LNCaP clone FGC (cell line): ENCODE measurements at places on chromosomes 4 and X.
A peak's percentile ranks its signal among the peaks of the same experiment; 100 is the strongest.

DNA sequence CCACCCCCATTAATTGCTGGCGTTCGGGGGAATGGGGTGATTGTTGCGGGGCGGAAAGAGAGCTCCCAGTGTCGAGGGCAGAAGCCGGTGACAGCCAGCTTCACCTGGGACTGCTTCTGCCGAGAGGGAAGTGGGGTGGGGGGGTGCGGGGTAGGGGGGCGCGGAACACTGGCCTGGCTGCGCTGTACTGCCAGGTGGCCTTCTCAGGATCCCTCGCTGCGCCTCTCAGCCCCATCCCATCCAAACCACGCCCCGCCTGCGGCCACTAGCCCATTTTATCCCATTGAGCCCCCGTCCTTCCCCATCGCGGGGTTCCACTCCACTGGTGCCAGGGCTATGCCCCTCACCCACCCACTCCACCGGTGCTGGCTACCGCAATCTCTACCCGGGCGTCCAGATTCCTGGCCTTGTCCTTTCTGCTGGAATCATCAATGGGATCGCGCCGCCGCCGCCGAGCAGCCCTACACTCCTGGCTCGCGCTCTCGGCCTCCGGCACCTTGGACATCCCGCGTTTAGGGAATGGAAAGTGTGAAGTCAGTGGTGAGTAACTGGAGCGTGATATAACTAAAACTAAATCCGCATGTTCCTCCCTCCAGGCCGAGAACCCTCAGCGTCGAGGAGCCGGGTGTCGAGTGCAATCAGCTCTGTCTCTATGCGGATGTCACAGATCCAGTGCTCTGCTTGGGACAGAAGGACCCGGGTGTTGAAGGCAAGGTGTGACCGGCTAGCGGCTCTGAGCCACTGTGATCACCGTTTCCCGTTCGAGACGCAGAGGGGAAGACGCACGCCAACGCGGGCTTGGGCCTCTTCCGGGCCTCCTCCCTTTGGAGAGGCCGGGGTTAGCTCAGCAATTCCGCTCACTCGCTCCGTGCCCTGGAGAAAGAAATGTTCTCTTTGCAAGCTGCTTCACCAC, 20.5 kb downstream of the NKX3-2 start:
- DNase-seq, result no peak

- DNase-seq, result no peak
Measured at GRCh38 chr4:48167538-48168263, 33.7 kb upstream of the TXK start.

- no peak for DNase-seq
Measured at GRCh38 chrX:39421006-39421405, 619.7 kb downstream of the MID1IP1 start.

DNA sequence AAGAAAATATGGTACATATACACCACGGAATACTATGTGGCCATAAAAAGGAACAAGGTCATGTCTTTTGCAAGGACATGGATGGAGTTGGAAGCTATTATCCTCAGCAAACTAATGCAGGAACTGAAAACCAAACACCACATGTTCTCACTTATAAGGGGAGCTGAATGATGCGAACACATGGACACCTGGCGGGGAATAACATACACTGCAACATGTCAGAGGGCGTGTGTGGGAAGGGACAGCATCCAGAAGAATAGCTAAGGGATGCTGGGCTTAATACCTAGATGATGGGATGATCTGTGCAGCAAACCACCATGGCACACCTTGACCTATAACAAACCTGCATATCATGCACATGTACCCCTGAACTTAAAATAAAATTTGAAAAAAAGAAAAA, 19.5 kb upstream of the CNKSR2 start:
- DNase-seq, result no peak

DNA sequence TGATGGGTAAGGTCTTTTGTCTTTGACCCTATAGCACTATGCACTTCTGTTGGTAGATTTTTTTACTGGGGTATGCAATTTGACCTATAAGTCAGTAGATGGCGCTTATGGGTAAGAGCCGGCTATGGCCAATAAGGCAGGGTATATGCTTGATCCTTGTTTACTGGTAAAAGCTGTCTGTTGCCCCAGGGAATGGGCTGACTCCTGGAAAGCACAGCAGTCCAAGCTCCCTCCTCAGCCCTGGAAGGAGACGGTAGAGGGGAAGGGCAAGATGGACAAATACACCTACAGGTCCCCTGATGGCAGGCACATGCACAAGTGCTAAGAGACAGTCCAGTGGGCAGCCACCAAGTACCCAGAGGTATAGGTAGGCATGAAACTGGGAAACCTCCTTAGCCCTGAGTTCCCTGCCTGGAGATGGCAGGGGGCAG, 63.7 kb downstream of the ADAMTS3 start:
- peak; percentile 31 for DNase-seq

- DNase-seq, result no peak
Measured at GRCh38 chrX:18676470-18676869, 4.6 kb upstream of the RS1 start.

- DNase-seq, result no peak
Measured at GRCh38 chr4:142452161-142452855, 393.8 kb downstream of the INPP4B start.

GRCh38 chr4:78776079-78776728, at the start of gene BMP2K:
TSS of gene BMP2K (plus strand) at chr4:78776350. CDS start at chr4:78776544, 194 bp downstream.
- DNase-seq, result no peak

DNA sequence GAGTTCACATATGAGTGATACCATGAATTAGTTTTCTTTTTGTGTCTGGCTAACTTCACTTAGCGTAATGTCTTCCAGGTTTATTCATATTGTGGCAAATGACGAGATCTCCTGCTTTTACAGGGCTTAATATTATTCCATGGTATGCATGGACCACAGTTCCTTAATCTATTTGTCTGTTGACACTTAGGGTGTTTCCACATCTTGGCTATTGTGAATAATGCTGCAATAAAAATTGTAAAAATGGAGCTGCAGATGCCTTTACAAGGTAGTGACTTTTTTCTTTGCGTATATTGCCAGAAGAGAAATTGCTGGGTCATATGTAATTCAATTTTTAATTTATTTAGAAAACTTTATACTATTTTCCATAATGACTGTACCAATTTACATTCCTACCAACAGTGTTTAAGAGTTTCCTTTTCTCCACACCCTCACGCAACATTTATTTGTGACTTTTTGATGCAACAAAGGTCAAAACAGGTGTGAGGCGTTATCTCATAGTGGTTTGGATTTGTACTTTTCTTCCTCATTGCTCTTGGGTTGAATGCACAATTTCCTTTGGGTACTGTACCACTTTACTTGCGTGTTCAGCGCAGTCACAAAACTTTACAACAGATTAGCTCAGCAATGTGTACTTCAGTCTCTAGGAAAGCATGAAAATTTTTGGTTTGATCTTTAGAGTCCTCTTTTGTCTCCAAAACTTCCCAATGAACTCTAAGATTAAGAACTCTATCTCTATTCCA, 240.8 kb downstream of the PPARGC1A start:
- no peak for DNase-seq

- DNase-seq, result no peak
Measured at GRCh38 chr4:11546391-11547175, 117.9 kb upstream of the HS3ST1 start.

DNA sequence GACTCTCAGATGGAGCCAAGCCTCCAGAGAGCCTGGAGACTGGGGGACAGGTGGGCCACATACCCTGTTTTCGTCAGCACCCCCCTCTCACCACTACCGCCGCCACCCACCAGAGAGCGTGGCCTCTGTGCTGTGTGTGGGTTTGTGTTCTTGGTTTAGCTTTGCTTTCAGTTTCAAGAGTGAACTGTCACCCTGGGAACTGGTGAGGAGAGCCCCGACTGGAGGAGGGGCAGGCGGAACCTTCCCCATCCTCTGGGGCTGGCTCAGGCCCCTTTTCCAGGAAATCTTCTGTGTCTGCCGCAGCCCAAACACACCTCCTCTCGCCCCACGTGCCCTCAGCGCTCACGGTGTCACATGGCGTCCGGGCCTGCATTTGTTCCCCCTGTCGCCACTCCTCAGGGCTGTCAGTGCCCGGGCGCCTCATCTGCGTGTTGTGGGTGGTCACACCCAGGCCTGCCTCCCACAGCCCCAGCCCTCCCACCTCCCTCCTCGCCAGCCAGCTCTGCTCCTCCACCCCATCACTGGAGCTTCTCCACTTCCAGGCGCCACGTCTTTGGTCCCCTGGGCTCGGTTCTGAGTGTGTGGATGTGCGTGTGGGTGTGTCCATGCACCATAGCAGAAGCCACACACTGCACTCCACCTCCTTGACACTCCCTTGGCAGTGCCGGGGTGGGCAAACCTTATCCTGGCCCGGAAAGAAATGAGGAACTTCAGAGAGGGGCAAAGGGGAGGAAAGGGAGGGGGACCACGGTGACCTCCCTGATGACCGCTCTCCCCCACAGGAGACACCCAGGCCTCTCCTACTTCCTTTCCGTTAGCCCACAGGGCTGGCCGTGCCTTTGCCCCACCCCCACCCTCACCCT, 27.8 kb downstream of the ELF4 start:
- no peak for DNase-seq

- no peak for DNase-seq
Measured at GRCh38 chr4:3517731-3518510, 14.3 kb downstream of the LRPAP1 start.

GRCh38 chrX:149527705-149528104, 13.1 kb upstream of the EOLA1 start:
- no peak for DNase-seq

DNA sequence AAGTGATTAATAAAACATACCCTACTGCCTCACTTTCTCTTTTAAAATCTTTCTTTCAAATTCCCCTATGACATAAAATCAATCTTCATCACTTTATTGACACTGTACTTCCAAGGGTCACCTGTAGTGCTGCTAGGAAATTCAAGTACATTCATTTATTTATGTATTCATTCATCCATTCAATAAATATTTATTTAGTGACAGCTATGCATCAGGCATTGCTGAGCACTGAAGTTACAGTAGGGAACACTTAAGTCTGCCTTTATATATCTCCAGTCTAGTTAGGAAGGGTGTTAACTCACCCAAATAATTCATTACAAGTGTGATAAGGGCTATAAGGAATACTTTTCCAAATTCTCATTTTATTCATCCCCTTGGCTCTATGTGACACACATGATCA, 2.3 kb downstream of the SYTL5 start:
- peak; percentile 8 for DNase-seq

GRCh38 chr4:141130947-141131605, 2.2 kb downstream of the RNF150 start:
- DNase-seq, result no peak

GRCh38 chrX:47194194-47194787, 662 bp downstream of the UBA1 start:
- DNase-seq, result no peak

DNA sequence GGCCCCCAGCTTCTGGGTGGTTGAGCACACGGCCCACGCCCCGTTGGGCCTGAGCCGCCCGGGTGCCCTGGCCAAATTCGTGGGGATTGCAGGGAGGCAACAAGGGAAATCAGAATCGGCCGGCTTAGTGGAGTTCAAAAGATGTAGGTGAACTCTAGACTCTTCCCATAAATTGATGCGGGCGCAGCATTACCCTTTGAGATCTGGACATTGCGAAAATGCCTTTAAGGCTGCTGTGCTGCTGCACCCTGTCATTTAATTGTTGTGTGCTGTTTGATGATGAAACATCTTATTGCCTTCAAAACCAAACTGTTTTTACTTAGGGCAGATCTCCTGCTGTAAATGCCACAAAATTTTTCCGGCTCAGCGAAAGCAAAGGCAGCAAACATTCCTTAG, 409 bp upstream of the MPP1 start:
- DNase-seq, result no peak

GRCh38 chrX:16567681-16568080, 82.3 kb upstream of the S100G start:
- no peak for DNase-seq

GRCh38 chr4:94534401-94535312, 82.9 kb downstream of the PDLIM5 start:
- no peak for DNase-seq

DNA sequence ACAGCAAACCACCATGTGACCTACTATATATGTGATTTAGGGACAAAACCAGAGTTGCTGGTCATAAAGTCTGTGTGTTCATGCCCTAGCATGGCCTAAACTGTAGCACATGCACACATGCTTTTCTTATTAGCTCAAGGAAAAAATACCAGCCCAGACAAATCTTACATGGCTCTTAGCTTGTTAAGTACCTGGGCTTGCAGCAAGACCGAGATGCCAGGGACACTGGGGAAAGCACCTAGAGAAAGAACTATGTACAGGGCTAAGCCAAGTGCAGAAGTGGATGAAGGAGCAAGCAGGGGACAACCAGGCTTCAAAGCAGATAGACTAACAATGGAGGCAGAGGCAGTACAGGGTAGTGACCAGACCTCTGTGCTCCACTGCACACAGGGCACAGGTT, 3.4 kb upstream of the GABRE start:
- no peak for DNase-seq

GRCh38 chrX:12971282-12972003, 3.5 kb upstream of the TMSB4X start:
- DNase-seq, result no peak

GRCh38 chr4:179307297-179308136, 1865.3 kb upstream of the AGA start:
- no peak for DNase-seq

GRCh38 chrX:109952050-109952449, 50.9 kb upstream of the TMEM164 start:
- DNase-seq, result no peak

DNA sequence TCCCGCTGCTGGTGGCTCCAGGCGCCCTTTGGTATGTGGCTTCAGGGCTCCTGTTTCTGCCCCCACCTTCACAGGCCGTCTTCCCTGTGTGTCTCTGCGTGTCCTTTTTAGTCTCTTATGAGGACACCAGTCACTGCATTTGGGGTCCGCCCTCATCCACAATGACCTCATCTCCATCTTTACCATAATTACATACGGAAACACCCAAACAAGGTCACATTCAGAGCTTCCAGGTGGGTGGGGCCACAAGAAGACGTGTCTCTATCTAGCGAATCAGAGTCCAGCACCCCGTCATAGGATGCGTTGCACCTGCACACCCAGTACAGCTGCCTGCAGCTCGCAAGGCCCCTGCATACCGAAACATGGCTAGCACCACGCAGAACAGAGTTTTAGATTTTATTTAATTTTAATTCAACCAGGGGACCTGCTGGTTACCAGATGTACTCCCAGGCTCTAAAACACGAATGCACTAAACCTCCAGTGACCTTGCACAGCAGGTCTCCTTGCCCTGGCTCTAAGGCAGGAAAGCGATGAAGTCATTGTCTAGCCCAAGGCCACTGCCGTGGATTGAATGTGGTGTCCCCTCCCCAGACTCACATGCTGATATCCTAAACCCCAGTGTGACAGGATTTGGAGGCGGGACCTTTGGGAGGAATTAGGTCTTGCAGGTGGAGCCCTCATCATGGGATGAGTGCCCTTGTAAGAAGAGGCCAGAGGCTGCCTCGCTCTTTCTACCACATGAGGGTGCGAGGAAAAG, 30.3 kb downstream of the ABLIM2 start:
- DNase-seq, result no peak

DNA sequence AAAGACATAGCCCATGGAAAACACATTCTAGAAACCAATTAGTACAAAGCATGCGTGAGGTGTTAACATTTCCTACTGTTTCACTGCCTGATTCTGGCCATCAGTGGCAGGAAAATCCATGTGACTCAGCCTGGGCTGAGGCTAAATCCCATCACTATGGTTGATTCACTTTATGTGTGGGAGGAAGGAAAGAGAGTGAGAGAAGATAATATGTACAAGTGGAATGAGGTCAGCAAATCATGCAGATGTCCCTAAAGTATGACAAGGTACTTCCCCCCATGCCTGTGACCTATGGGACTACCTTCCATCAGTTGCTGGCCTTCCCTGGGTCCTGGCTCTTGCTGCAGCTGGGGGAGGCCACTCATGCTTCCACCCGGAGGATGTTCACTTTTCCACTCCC, 64.2 kb upstream of the MAP3K15 start:
- DNase-seq, result no peak
